ENCODE measurements at places on chromosomes 12 and 14. TPM values are rescaled to one million over a fixed set of nuclear protein-coding genes. Genes with fewer than 3 reads are reported as not detected.
A peak's percentile ranks its signal among the peaks of the same experiment; 100 is the strongest.

The TMEM19 gene
- total RNA-seq = 32.8 TPM

The CLECL1 gene
- total RNA-seq = 5.6 TPM

- no peaks in the 10 kb centered on the region for H3K36me3 ChIP-seq
- no peak for DNase-seq
- H3K4me1 ChIP-seq = no peaks in the 10 kb centered on the region
- no peak overlapping the region for H3K27ac ChIP-seq
These were observed 123.1 kb upstream of the FAR2 start for GRCh38 chr12:29025937-29026336.

- no peaks in the 10 kb centered on the region for H3K27me3 ChIP-seq
- no peak for DNase-seq
- H3K36me3 ChIP-seq = no peaks in the 10 kb centered on the region
- no peaks in the 10 kb centered on the region for H3K4me1 ChIP-seq
- no peak overlapping the region for H3K4me3 ChIP-seq
These were observed 40.8 kb downstream of the NINJ2 start for GRCh38 chr12:622416-622815.

The SMIM41 gene
- total RNA-seq = 0.75 TPM

- peaks cover 8% of the 10 kb centered on the region for H3K4me1 ChIP-seq
- DNase-seq = no peak
- H3K27me3 ChIP-seq = no peaks in the 10 kb centered on the region
- no peak overlapping the region for H3K4me3 ChIP-seq
- H3K36me3 ChIP-seq = no peaks in the 10 kb centered on the region
These were observed 28.4 kb upstream of the FOXN3 start for GRCh38 chr14:89445273-89445973.

DNA sequence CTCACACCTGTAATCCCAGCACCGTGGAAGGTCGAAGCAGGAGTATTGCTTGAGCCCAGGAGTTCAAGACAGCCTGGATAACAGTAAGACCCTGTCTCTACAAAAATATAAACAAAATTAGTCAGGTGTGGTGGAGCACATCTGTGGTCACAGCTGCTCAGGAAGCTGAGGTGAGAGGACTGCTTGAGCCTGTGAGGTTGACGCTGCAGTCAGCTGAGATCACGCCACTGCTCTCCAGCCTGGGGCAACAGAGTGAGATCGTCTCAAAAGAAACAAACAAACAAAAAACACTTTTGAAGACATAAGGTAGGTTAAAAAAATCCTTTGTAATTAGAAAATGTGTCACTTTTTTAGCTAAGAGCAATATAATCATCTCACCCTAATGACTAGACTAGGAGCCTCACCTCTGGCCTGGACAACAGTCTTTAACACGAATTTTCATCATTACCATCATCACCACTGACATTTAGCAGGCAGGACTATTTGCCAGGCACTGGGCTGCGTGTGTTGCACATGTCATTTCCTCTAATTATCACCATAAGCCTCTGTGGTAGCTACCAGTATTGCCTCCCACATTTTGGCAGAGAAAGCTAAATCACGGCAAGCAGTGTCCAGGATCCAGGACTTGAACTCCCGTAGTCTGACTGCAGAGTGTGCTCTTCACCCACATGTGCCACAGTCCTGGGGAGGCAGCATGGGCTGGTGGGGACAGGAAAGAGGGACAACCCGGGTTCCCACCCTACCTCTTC, 4.6 kb upstream of the SYCP3 start:
- no peak for DNase-seq
- H3K4me1 ChIP-seq = no peaks in the 10 kb centered on the region
- no peak overlapping the region for H3K4me3 ChIP-seq
- H3K27me3 ChIP-seq = no peaks in the 10 kb centered on the region

The REM2 gene
- total RNA-seq = not detected

DNA sequence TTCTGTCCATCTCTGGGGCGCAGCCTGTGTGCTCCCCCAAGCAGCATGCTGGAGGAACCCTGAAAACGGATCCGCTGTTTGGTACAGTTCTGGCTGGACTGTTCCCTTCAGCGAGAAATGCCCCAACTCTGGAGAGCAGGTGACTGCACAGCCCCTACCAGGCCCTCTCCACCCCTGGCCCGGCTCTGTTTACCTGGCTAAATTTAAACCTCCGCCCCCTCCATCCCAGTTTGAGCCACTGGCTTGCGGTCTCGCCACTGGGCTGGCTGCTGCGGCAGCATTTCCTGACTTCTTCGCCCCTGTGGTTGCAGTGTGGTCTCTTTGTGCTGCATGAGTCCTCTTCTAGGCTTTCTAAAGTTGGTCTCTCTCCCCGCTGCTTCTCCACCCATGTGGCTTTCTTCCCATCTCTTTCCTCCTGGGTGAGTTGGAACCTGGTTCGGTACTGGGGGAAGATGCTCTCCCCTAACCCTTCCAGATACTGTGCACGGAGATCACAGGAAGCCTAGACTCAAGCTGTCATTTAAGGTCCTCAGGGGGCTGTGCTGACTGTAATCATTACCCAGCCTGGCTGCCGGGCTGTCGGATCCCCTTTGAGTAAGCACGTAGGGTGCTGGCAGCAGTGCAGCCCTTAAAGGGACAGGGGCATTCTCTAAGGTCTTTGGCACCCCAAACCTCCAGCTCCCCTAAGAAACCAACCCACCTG, 60.6 kb downstream of the FBXL14 start:
- H3K4me3 ChIP-seq = peak overlapping the region; percentile 70
- H3K4me1 ChIP-seq = peaks cover 34% of the 10 kb centered on the region
- H3K27me3 ChIP-seq = no peaks in the 10 kb centered on the region
- H3K36me3 ChIP-seq = no peaks in the 10 kb centered on the region
- no peak overlapping the region for H3K27ac ChIP-seq

- H3K27me3 ChIP-seq = peaks cover 3% of the 10 kb centered on the region
- H3K36me3 ChIP-seq = no peaks in the 10 kb centered on the region
- H3K27ac ChIP-seq = no peak overlapping the region
- peaks cover 11% of the 10 kb centered on the region for H3K4me1 ChIP-seq
- DNase-seq = peak; percentile 70
These were observed 121.9 kb downstream of the ESRRB start for GRCh38 chr14:76497550-76498462.

DNA sequence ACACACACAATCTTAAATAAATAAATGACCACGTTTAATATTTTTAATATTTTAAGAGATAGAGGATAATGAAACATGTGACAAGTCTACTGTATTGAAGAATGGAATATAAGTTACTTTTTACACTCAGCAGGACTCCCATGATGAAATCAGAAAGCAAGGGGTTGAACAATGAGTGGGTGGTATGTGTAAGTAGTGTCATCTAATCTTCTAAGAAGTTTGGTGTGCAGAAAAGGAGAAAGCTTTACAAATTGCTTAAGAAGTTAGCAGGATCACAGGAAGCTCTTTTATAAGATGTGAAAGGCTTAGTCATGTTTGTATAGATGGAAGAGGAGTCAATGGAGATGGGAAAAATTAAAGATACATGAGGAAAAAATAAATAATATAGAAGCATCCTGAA, 47.8 kb downstream of the SLC15A5 start:
- no peaks in the 10 kb centered on the region for H3K27me3 ChIP-seq
- H3K27ac ChIP-seq = no peak overlapping the region
- H3K36me3 ChIP-seq = no peaks in the 10 kb centered on the region
- peaks cover 32% of the 10 kb centered on the region for H3K4me1 ChIP-seq

The CPM gene
- not detected for total RNA-seq

All from Karpas-422 (cell line).